ENCODE measurements at places on chromosomes 4 and X. TPM values are rescaled to one million over a fixed set of nuclear protein-coding genes. Genes with fewer than 3 reads are reported as not detected.
A peak's percentile ranks its signal among the peaks of the same experiment; 100 is the strongest.

The EXOC1L gene
- not detected for total RNA-seq

The FAM133A gene
- total RNA-seq = 0.11 TPM

The MRPL1 gene
- 32.7 TPM for total RNA-seq

- H3K27ac ChIP-seq = no peak overlapping the region
- no peak for DNase-seq
- H3K4me3 ChIP-seq = no peak overlapping the region
- no peaks in the 10 kb centered on the region for H3K36me3 ChIP-seq
- H3K27me3 ChIP-seq = no peaks in the 10 kb centered on the region
Observed at GRCh38 chrX:20595928-20596575, 329.3 kb upstream of the RPS6KA3 start.

DNA sequence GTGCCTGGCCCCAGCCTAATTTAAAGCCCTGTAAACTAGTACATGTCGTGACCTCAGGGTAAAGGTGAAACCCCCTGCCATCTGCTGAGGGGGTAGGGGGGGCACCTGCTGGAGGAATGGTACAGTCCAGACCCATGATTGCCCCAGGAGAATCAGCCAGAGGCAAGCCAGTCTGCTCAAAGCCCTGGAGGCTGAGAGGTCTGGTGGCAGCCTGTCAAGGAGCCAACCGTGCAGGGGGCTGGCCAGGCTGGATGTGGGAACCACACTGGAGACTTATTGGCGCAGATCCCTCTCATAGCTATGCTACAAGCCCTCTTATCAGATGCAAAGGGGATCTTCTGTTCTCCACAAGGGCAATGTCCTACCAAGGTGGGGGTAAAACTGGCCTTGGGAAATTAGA lies 31.4 kb upstream of the PJA1 start:
- H3K27me3 ChIP-seq = peaks cover 3% of the 10 kb centered on the region
- H3K27ac ChIP-seq = no peak overlapping the region
- H3K4me3 ChIP-seq = no peak overlapping the region
- H3K4me1 ChIP-seq = no peaks in the 10 kb centered on the region
- DNase-seq = no peak

GRCh38 chr4:123478859-123479345 lies 82.3 kb downstream of the SPRY1 start:
- peak overlapping the region; percentile 94 for H3K27ac ChIP-seq
- H3K36me3 ChIP-seq = no peaks in the 10 kb centered on the region
- H3K4me3 ChIP-seq = peak overlapping the region; percentile 52
- H3K4me1 ChIP-seq = peaks cover 28% of the 10 kb centered on the region
- no peak for DNase-seq

DNA sequence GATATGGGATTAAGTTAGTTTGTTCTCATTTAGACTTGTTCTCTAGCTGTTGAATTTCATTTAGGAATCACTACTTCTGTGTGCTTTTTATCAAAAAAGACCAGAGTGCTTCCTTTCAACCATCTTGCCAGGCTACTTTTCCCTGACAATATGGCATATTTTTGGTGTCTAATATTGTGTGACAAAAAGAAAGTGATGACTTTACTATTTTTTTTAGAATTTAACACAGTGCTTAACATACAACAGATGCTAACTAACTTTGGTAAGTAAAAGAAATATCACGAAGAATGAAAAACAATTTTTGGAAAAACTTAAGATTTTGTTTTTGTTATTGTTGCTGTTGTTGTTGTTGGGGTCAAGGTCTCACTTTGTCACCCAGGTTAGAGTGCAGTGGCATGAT lies 462.2 kb upstream of the PABPC4L start:
- no peaks in the 10 kb centered on the region for H3K36me3 ChIP-seq
- no peak overlapping the region for H3K27ac ChIP-seq
- no peak for DNase-seq
- no peaks in the 10 kb centered on the region for H3K4me1 ChIP-seq

- DNase-seq = no peak
- H3K4me3 ChIP-seq = no peak overlapping the region
- H3K27ac ChIP-seq = no peak overlapping the region
- peaks cover 1% of the 10 kb centered on the region for H3K4me1 ChIP-seq
Observed at GRCh38 chr4:102196221-102196620, 149.1 kb downstream of the SLC39A8 start.

GRCh38 chr4:87895964-87896621 lies 63.3 kb downstream of the MEPE start:
- peaks cover 5% of the 10 kb centered on the region for H3K27me3 ChIP-seq
- no peaks in the 10 kb centered on the region for H3K4me1 ChIP-seq
- H3K36me3 ChIP-seq = peaks cover 7% of the 10 kb centered on the region

DNA sequence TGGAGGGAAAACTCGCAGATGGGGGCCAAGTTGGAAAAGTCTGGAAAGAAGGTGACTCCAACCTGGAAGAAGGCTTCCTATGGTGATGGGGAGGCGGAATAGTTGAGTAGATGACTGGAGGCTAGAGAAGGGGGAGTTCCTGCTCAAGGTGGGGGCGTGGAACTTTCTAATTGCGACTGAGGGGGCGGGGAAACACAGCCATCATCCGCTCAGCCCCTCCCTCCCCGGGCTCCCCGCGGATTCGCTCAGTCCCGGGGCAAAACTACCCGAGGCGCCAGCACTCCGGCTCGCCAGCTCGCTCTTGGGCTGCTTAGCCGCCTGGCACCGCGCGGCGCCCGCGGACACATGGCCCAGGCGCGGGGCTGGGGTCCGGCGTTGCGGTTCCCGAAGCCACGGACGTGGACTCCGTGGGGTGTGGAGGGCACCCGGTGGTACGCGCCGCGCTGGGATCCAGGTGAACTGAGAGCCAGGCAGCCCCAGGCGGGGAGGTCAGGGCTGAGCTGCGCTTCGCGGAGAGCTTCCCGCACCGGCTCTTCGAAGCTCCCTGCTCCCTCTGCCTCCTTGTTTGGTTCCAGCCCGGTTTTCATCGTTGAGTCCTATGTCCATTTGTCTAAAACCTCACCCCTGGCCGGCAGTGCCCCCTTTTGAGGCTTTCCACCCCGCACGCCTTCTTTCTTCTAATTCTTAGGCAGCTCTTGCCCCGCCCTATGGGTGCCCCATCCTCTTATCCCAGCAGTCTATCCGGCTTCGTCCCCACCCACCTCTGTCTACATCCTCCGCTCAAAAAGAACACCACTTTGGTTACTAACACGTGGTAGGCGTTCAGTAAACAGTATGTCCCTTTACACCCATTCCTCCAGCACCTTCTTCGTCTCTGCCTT lies 38.9 kb downstream of the STARD8 start:
- no peak overlapping the region for H3K27ac ChIP-seq
- no peak for DNase-seq
- peak overlapping the region; percentile 41 for H3K4me3 ChIP-seq
- H3K36me3 ChIP-seq = peaks cover 1% of the 10 kb centered on the region
- peaks cover 30% of the 10 kb centered on the region for H3K27me3 ChIP-seq
- H3K4me1 ChIP-seq = peaks cover 3% of the 10 kb centered on the region

GRCh38 chr4:185119927-185120630 lies 23.0 kb upstream of the SLC25A4 start:
- peaks cover 16% of the 10 kb centered on the region for H3K27me3 ChIP-seq
- H3K4me1 ChIP-seq = peaks cover 12% of the 10 kb centered on the region
- no peaks in the 10 kb centered on the region for H3K36me3 ChIP-seq
- no peak overlapping the region for H3K4me3 ChIP-seq
- no peak for DNase-seq
- H3K27ac ChIP-seq = no peak overlapping the region

- no peak for DNase-seq
- H3K27ac ChIP-seq = no peak overlapping the region
- H3K4me3 ChIP-seq = no peak overlapping the region
- H3K4me1 ChIP-seq = peaks cover 5% of the 10 kb centered on the region
- no peaks in the 10 kb centered on the region for H3K27me3 ChIP-seq
Observed at GRCh38 chr4:30116401-30116800, 603.8 kb upstream of the PCDH7 start.

Measured in progenitor cell of endocrine pancreas (in vitro differentiated cells).